ENCODE measurements at places on chromosomes 3 and 15.
A peak's percentile ranks its signal among the peaks of the same experiment; 100 is the strongest.

GRCh38 chr3:86895202-86895601 is 95.7 kb downstream of the VGLL3 start:
- DNase-seq = no peak

- no peak for DNase-seq
Observed at GRCh38 chr3:114060906-114061655, 4.5 kb downstream of the QTRT2 start.

GRCh38 chr15:67407786-67408185 is 113.1 kb upstream of the C15orf61 start:
- DNase-seq = no peak

- DNase-seq = no peak
Observed at GRCh38 chr3:46947546-46947901, 29.0 kb downstream of the CCDC12 start.

DNA sequence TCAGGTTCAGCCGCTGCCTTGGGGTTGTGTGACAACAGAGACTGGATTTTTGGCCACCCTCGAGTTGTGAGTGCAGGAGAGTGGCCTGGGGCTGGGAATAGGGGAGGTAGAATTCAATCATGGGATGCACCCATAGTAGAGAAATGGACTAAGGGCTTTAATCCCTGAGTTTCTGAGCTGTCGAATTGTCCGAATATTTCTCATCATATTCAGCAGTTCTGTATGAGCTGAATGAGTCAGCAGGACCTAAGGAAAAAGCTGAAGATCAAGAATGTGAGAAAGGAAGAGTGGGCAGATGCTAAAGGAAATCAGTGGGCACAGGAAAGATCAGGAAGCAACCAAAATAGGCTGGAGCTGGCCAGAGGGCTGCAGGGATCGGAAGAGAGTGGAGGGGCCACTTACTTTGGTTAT is 44.4 kb upstream of the SACM1L start:
- DNase-seq = no peak

DNA sequence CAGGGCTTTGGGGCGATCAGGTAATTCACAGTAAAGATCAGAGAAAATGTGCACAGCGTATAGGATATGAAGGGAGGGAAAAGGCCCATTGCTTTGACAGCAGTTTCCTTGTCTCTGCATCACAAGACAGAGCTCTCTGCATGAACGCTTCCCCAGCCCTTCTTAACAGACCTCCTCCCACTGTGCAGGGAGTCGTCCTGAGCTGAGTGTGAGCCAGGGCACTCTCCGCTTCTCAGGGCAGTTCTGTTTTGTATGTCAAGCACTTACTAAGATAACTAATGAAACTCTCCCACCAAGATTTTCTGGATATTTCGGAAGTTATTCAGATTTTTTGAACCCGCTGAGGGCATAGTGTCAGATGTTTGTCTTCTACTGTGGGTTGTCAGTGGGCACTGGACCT is 105.8 kb upstream of the C15orf61 start:
- DNase-seq = no peak

DNA sequence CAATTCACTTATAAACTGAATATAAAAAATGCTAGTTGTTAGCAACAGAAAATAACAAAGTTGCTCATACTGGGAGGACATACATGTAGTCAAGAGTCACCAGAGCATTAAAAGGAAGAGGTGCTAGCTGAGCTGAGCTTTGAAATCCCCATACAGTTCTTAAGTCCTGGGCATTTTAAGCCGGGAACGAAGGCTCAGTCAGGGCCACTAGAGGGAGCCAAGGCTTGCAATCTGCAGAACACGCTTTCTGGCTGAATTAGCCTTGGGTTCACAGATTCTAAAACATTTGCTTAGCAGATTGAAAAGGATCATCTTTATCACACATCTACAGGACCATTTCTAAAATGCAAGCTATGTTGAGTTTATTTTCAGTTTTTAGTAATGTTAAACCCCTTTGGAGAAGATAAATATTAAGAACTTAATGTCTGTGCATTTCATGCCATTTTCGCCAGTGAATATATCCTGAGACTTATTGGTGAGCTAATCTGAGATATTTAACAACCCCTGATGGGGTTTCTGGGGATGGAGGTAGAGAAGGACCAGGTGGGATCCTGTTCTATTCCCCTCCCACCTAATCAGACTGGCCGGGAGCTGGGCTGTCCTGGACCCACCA is 26.3 kb upstream of the MNS1 start:
- DNase-seq = peak; percentile 80

GRCh38 chr3:106829206-106829605 is 548.0 kb upstream of the CCDC54 start:
- DNase-seq = no peak

All from HAP-1 (cell line).